ENCODE measurements at places on chromosomes 16 and 17.

- no peak for DNase-seq
Observed at GRCh38 chr16:80936410-80936809, 70.3 kb downstream of the CMC2 start.

DNA sequence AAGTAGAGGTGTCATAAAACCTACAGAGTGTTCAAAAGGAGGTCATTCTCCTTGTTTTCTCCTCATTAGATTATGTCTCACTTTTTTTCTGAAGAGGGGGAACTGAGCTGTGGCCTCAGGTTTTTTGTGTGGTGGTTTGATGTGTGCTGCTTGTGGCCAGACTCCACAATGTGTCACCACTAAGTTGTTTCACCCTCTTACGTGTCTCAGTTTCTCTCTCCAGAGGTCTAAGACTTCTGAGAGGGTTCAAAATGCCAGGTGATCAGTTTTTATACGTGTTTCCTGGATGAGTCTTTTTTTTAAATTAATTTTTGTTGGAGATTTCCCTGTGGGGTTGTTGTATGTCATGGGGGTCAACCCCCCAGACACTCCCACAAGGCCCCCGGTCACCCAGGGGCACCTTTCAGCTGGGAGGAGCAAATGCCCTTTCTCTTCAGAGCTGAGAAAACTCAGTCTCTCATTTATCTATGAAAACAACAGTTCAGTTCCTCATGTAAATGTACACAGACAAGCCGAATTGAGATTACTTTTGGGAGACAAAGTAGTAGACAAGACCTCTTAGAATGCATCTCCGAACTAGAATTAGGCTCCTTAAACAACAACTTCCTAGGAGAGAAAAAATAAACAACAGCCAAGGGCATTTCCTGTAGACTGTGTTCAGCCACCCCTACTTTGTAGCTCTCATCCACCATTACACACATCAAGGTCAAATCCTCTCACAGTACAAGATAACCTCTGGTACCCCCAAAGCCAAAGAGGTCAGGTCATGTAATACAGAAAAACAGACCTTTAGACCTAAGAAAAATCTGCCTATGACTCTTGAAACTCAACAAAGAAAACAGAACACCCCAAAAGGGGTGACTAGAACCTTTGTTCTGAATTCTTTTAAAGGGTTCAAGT lies 23.9 kb upstream of the TMEM98 start:
- DNase-seq, result no peak

- no peak for DNase-seq
Observed at GRCh38 chr17:60332574-60332973, 59.4 kb downstream of the USP32 start.

GRCh38 chr17:55171634-55172328 lies 93.0 kb upstream of the HLF start:
- no peak for DNase-seq

DNA sequence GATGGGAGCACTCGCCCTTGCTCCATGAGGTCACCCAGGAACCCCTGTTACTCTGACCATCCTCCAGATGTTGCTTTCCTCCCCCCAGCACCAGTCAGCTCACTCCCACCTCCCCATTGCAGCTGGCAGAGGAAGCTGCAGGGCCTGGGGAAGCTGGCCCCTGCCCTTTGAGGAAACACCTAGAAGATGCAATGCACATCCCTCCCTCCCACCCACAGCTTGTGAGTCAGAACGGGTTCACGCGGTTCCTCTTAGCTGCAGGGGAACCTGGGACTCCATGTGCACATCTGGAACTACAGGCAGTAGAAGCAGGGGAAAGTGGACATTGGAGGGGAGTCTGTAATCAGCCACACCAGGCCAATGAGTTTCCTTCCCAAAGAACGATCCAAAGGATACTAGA lies 96.9 kb downstream of the KATNIP start:
- no peak for DNase-seq

DNA sequence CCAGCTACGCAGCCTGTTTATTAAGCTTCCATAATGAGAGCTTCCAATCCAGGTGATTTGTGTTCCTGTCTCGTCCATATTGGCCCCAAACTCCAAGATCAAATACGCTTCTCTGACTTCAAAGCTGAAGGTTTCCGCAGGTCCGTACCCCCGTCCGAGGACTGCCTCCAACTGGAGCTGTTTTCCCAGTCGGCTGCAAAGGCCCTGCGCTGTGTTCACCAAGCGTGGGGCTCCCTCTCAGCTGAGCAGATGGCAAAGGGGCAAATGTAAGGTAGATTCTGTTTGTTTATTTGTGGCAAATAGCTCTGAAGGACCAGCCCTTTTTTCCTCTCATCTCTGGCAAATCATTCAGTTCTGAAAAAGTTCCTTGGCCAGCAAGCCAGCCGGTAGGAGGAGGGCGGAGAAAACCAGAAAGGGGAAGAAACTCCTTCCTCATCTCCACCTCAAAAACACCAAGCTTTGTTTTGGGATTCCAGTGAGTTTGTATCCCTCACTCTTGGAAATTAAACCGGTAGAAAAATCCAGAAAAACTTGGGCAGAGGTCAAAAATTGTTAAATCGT lies 35.2 kb downstream of the NXN start:
- no peak for DNase-seq

GRCh38 chr16:28623172-28623711 lies 13.4 kb upstream of the SULT1A1 start:
- DNase-seq, result peak; percentile 60

GRCh38 chr16:4273858-4274311 lies 1.1 kb upstream of the TFAP4 start:
- DNase-seq, result no peak

- no peak for DNase-seq
Observed at GRCh38 chr16:50252082-50252611, 14.2 kb upstream of the ADCY7 start.

GRCh38 chr17:6231886-6232731 lies 161.9 kb downstream of the WSCD1 start:
- no peak for DNase-seq

DNA sequence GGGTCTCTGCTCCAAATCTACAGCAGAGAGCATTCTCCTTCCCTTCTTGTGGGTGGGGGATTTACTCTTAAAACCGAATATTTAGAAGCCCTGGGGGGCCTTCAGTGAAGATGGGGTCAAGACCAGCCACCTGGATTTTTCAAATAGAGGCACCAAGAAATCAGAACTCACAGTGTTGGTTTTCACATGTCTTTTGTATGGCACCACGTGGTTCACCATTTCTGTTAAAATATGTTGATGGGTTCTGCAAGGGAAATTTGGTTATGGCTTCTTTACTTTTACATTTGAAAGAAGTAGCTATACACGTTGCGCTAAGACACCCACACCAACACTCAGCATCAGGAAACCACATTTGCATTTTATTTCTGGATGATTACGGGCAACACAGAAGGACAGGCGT lies 17.7 kb downstream of the MAF start:
- no peak for DNase-seq

DNA sequence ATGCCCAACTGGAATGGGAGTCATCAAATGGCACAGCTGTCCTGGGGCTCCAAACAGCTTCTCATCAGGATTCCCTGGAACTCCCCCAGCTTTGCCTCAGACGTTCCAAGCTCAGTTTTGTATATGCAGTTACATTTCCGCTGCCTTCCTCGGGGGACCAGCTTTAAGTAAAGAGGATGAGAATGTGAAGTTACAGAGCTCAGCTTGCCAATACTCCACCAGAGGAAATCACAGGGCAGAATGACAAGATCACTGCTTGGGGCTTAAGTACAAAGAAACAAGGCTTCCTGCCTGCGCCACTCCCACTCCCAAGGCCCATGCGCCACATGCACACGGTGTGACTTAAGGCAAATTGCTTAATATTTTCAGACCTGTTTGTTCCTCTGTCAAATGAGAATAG lies 272.4 kb upstream of the CDH11 start:
- DNase-seq, result no peak

DNA sequence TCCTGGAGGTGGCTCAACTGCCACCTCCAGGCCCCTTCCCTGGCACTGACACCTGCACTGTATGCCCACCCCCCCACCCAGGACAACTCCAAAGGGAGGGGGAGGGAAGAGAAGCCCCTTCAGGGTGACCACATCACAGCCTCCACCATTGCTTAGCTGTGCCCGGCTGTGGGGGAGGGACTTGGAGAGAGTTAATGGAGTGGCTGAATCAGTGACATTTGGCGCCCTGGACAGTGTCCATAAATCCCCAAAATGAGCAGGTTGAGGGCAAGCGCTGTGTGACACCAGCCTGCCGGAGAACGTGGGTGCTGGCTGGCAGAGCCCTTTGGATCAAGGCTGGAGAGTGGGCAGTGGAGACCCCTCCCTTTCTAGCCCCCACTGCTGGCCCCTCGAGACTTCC lies 883 bp downstream of the USH1G start:
- no peak for DNase-seq

DNA sequence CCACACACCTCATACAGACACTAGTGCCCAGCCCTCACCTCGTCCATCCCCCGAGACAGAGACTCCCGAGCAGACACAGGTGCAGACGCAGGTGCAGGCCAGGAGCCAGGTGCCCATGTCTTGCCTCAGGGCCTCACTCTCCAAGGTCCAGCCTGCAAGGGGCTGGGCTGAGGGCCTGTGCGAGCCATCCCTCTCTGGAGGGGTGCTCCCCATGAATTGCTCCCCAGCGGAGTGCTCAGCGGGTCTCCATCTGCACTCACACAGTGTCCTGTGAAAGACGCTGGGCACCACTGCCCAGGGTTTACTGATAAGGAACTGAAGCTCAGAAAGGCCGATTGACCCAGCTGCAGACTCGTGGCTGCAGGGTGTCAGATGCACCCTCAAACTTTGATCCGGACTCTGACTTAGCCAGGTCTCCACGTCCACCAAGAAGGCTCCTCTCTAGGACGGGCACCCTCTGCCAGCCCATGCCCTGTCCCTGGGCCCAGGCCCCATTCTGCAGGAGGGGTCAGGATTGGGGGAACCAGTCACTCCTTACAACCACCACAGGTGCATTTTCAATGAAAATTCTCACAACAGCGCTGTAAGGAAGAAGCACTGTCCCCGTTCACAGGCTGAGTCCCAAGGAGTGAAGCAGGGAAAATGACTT lies 16.9 kb downstream of the POLR3K start:
- DNase-seq, result no peak

GRCh38 chr16:51615141-51615540 lies 464.1 kb upstream of the SALL1 start:
- no peak for DNase-seq

DNA sequence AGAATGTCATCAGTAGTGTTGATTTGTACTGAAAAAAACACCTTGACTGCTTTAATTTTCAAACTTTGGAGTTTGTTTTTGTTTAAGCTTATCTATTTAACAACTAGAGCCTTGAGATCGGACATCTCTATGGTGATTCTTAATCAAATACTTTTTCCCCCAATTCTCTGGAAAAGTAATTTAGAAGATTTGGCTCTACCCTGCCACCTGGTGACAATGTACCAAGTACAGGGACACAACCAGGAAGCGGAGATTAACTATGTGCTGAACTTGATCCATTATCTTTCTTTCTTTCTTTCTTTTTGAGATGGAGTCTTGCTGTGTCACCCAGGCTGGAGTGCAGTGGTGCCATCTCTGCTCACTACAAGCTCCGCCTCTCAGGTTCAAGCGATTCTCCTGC lies 30.8 kb downstream of the USP43 start:
- DNase-seq, result no peak

DNA sequence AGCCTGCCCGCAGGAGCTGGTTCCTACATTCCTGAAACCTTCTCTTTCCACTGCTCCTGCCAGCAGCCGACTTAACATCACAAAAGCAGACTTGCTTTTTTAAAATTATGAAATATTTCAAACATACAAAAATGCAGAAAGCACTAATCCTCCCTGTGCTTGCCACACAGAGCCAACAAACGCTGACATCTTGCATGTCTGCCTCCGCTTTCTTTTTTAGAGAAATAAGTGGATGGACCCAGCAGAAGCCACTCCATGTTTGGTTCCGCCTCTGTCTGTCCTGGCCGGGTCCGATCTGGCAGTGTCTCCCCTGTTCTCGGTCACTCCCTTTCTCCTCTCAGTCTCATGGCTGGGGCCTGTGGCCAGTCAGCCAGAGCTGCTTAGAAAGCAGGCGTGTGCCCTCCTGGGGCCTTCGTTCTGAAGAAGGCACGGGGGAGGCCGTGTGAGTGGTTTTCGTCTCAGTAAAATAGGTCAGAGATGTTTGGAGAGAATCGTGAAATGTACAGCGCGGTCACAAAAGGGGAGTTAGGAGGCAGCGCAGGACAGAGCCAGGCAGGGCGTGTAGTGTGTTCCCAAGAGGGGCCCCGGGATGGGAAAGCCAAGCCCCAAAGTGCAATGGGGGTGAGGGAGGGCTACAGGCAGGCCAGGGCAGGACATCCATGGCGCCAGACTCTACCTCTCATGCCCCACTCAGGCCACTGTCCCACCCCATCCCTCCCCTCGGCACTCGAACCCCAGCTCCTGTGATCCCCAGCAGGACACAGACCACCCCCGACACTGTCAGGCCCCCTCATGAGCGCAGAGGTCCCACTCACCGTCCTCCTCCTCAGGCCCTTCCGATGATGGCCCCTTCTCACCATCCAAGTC lies 23.2 kb downstream of the MXRA7 start:
- no peak for DNase-seq

- no peak for DNase-seq
Observed at GRCh38 chr17:1744551-1745512, 2.2 kb downstream of the SERPINF2 start.

- DNase-seq, result no peak
Observed at GRCh38 chr16:2775131-2775716, 1.9 kb downstream of the ELOB start.

GRCh38 chr16:47699106-47699505 lies 238.0 kb downstream of the PHKB start:
- DNase-seq, result no peak

- peak; percentile 21 for DNase-seq
Observed at GRCh38 chr17:76075364-76076145, 974 bp downstream of the GALR2 start.

- DNase-seq, result no peak
Observed at GRCh38 chr17:60747069-60747808, 69.6 kb downstream of the BCAS3 start.

DNA sequence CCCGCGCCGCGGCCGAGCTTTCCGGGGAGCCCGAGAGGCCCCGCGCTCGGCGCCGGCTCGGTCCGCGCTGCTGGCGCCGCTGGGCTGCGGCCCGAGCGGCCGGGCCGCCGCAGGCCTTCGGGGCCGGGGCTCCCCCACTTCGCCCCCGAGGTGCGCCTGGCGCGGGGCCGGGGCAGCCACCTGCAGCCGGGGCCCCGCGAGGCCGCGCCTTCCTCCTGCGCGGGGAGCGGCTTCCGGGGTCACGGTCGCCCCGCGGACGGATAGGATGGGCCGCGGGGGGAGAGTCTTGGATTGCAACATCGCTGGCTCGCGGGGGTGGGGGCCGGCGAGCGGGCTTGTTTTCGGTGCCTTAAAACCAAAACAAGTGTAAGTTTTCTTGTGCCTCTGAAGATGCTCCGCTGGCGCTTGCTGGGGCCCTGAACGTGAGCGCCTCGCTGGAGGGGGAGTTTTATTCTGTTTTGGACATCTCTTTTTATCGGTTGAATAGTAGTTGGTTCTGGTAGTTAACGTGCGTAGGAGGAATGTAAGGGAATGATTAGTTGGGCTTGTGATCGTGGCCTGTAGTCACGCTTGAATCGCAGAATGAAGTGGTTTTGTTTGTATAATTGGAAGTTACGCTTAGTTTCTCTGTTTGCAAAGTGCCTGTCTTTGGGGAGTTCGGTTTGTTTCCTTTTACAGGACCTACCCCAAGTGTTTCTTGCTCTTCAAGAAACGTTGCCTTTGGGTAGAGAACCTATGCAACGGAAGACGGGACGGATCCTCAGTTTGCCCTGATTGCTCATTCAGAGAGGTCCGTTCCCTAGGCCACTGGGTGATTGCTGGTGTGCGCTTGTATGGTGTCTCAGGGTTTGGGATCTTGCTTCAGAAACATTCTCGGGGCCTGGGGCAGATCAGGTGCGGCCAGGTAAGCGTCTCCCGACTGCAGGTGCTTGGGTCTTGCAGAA lies 724 bp downstream of the UBE2I start:
- no peak for DNase-seq

- no peak for DNase-seq
Observed at GRCh38 chr16:58127033-58127556, 2.1 kb downstream of the CFAP20 start.

Measured in GM12891 (cell line).